Hematopoietic multipotent progenitor cell (in vitro differentiated cells): ENCODE measurements at places on chromosomes 6 and 20. TPM values are rescaled to one million over a fixed set of nuclear protein-coding genes. Genes with fewer than 3 reads are reported as not detected.

GRCh38 chr6:145848541-145848940, 33.9 kb upstream of the FBXO30 start:
- no peak for DNase-seq

GRCh38 chr6:41036186-41036585, 2.8 kb downstream of the UNC5CL start:
- DNase-seq = no peak

- DNase-seq = no peak
Observed at GRCh38 chr6:13813026-13813425, 1.3 kb downstream of the MCUR1 start.

GRCh38 chr6:99993533-99994251, at the start of gene MCHR2:
MCHR2 (minus strand) TSS chr6:99994223; CDS start chr6:99956147, 38,076 bp downstream.
- no peak for DNase-seq

- no peak for DNase-seq
Observed at GRCh38 chr6:63509652-63510352, 62.5 kb upstream of the LOC128125822 start.

DNA sequence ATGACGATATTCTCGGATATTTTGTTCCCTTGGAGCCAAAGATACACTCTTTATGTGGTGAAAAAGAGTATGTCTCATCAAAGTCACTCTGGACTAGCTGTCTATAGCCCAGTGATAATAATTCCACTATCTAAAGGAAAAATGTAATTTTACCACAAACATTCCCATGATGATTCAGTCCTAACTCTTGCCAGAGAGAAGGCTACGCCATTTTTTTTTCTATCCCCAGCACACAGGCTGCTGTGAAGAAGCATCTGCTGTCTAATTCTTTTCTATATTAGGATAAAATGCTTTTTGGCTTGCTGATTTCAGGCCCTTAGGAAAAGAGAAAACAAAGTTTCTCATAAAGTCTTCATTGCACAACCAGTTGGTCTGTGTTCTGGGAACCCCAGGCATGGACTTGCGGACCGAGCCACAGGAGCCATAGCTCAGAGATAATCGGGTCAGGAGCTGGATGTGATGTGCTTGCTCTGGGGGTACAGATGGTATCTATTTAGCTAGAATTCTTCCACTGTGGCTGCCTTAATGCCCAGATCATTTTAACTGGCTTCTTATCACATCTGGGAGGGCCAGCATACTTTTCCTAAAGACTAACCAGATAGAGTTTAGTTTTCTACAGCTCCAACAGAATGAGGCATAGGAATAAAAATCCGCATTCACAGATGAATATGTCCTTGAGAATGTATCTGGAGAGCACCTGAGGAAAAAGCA, 683.7 kb upstream of the ID4 start:
- DNase-seq = no peak

GRCh38 chr20:32917191-32917950, 58.6 kb downstream of the EFCAB8 start:
- no peak for DNase-seq

Gene ATP6V1G2
- 1.1 TPM for total RNA-seq

Gene SASH1
- 0.27 TPM for total RNA-seq

Gene SLC23A2
- 21.0 TPM for total RNA-seq

Gene PRR18
- not detected for total RNA-seq

Gene ANGPT4
- total RNA-seq = not detected

Gene RAB44
- total RNA-seq = 10.5 TPM

Gene PKHD1
- total RNA-seq = under 0.01 TPM
